Fibroblast of lung (primary cell): ENCODE measurements at places on chromosomes 13 and 19. TPM values are rescaled to one million over a fixed set of nuclear protein-coding genes. Genes with fewer than 3 reads are reported as not detected.

LATS2 gene
- total RNA-seq = 11.0 and 16.2 TPM in 2 replicates

- peak; percentile 29 for DNase-seq
Measured at GRCh38 chr19:29685326-29685725, 20.1 kb downstream of the PLEKHF1 start.

DNA sequence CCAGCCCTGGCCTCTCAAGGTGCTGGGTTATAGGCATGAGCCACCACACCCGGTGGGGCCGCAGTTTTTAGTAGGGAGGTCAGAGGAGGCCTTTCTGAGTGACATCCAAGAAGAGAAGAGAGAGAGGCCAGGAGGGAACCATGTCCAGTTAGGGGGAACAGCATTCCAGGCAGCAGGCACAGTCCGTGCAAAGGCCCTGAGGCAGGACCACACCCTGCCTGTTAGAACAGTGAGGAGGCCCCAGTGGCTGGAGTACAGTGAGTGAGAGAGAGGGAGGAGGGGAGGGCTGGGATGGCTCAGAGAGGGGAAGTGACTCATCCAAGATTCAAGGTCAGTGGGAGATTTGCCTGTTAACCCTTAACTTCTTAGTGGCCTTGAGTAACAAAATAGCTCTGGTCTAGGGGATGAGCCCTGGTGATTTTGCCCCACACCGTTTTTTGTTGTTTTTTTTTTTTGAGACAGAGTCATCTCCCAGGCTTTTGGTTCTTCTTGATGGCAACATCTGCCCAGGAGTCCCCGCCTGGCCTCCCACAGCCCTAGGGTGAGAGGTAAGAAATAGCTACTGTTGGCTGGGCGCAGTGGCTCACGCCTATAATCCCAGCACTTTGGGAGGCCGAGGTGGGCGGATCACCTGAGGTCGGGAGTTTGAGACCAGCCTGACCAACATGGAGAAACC is 2.7 kb upstream of the PLIN3 start:
- DNase-seq = peak; percentile 94

- no peak for DNase-seq
Measured at GRCh38 chr19:11192957-11193939, 4.1 kb downstream of the KANK2 start.

GRCh38 chr19:41427647-41428480 is 690 bp upstream of the B3GNT8 start:
- DNase-seq = peak; percentile 27

GRCh38 chr19:35904311-35905068 is 2.2 kb downstream of the HCST start:
- DNase-seq = no peak
